ENCODE measurements at places on chromosomes 3 and 15.

- DNase-seq: peak; percentile 45
These were observed 326.1 kb downstream of the SATB1 start for GRCh38 chr3:18098960-18099587.

- DNase-seq: no peak
These were observed 660.8 kb upstream of the SGO1 start for GRCh38 chr3:20846832-20847231.

DNA sequence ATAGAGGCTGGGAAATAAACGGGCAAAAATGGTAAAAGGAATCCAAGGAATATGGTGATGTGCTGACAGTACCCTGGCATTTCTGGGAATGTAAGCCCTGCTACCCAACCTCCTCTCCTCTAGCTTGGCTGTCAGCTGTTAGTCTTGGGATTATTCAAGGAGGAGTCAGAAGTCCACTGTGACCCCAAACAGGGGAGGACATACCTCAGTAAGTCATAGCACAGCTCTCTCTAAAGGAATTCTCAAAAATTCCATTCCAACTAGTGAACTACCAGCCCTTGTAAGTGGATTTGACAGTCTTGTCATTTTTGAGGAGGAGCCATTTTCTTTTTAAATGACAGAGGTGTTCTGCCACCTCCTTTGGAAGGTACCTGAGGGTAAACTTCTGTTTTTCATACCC lies 207.5 kb downstream of the PDCD6IP start:
- DNase-seq: no peak

DNA sequence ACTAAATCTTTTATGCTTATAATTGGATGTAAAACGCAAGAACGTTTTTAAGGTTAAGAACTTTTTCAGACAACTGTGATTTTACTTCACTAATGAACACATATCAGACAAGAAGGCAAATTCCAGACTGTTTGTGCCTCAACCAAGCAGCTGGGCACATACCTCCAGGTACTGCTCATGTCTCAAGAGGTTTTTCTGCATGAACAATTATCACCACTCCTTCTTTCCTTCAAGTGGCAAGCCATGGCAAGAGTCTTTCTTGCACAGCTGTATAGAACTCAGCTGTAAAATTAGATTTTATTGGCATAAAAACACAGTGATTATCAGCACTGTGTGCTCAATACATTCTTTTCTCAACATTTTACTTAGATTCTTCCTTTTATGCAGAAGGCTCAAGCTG lies 64.3 kb downstream of the FNDC3B start:
- DNase-seq: no peak

GRCh38 chr3:140898340-140899180 lies 43.1 kb upstream of the SLC25A36 start:
- peak; percentile 46 for DNase-seq

- DNase-seq: no peak
These were observed 256.2 kb downstream of the NLGN1 start for GRCh38 chr3:173653781-173654180.

GRCh38 chr3:57959423-57960173 lies 48.6 kb upstream of the FLNB start:
- DNase-seq: no peak

DNA sequence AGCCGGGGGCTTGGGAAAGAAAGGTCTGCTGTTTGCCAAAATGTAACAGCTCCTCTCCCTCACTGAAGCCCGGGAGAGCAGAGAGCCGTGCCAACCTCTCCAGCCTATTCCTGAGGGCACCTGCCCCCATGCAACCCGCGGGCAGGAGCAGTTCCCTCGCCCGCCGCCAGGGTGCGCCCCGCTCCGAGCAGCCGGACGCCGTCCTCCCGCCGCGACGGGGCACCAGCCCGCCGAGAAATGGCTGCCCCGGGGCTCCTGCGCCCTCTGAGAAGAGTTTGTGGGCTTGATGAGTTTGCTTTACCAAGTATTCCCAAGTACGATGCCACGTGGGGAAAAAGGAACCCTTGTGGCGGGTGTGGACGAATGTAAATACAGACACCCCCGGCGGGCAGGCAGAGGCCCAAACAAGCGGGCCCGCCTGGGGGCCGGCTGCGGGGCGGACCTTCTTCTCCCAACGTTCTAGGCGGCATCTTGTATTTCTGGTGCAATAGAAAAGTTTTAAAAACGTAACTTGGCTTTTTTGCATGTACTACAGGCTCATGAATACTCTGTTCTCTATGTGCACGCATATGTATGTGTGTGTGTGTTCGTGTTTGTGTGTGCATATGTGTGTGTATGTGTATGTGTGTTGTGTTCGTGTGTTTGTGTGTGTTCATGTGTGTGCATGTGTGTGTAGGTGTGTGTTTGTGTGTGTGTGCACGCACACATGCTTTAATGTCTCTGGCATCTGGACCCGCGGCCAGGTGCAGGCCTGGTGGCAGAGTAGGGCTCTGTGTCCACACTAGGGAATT lies 162.9 kb downstream of the CHSY1 start:
- DNase-seq: peak; percentile 84

DNA sequence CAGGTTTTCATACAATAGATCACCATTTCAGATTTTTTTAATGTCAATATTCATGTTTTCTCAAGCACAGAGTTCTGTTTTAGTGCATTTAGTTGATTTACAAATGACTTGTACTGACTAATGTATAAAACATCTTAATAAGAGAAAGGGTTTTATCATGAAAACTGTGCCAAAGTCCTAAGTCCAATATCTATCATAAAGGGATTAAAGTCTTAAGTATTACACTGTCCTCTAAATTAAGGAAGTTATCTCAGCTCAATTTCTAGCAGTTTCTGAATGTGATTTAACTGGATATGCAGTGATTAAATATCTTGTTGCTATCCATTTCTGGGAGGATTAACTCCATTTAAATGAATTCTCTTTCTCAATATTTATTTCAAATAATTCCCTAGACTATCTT lies 381.1 kb upstream of the CNTN4 start:
- no peak for DNase-seq

- no peak for DNase-seq
These were observed 119.0 kb downstream of the USP13 start for GRCh38 chr3:179771797-179772196.

- no peak for DNase-seq
These were observed 153.8 kb downstream of the EEFSEC start for GRCh38 chr3:128307029-128307633.

- DNase-seq: no peak
These were observed 88.4 kb downstream of the ASB7 start for GRCh38 chr15:100690795-100691158.

- peak; percentile 16 for DNase-seq
These were observed 69.7 kb upstream of the DCBLD2 start for GRCh38 chr3:98971169-98971681.

DNA sequence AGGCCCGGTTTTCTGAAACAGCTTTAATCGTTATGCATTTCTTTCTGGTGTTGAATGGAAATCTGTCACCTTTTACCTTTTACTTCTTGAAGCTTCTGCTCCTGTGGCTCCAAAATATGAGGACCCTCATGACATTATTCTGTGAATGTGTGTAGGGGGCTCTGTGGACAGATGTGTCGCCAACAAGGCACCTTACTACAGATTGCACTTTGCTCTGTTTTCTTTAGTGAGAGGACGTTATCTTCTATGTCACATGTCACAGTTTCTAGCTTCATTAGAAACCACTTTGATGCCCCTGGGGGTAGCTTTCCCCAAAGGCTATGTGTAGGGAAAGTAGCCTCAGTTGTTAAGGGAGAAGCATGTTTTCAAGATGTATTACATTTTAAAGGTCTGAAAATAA lies 195.6 kb downstream of the ZNF621 start:
- DNase-seq: no peak

- DNase-seq: no peak
These were observed 1.8 kb downstream of the TM4SF1 start for GRCh38 chr3:149375501-149376196.

GRCh38 chr3:125116311-125117080 lies 60.7 kb upstream of the HEG1 start:
- no peak for DNase-seq

- DNase-seq: no peak
These were observed 27.8 kb downstream of the FAM43A start for GRCh38 chr3:194713299-194714136.

DNA sequence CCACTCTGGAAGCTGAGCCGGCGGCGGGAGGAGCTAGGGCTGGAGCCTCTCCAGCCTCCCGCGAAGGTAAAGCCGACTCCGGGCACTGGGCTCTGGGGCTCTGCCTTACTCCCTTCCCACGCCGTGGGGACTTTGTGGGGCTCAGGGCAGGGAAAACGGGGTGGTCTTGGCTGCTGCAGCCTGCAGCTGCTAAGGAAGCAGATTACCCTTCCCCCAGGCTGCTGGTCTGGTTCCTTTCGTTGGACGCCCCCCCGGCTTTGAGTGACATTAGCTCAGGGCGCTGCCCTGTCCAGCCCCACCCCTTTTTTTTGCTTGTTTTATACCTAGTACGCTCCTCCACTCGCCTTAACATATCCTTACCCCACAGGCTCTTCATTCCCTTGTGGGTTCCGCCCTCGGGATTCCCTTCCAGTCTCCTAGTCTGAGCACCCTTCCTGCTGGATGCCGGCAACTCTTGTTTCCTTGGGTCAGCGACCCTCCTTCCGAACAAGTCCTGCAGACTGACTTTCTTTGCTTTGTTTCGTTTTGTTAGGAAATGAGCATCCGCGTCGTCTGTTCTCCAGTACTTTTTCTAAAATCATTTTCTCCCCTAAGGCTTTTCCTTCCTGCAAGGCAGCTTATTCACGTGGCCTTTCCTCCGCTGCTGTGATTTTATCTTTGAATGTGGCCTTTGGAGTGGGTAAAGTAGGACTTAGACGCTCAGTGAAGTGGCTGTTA lies 551 bp downstream of the DNAJC13 start:
- DNase-seq: peak; percentile 72

DNA sequence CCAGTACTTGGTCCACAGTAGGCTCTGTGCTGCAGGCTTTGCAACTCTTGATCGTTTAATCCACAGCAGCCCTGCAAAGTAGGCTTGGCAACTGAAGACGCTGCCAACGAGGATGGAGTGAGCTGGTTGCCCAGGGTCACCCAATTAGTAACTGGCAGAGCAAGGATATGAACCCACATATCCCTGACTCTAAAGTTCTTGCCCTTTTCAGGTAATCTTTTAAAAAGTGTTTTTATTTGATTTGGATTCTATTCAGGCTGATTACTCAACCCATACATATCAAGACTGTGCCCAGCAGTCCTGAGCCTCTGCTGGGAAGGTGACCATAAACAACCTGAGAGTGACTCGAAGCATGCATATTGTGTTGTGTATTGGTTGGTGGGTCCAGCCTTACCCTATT lies 50.3 kb downstream of the PSMD6 start:
- DNase-seq: no peak

DNA sequence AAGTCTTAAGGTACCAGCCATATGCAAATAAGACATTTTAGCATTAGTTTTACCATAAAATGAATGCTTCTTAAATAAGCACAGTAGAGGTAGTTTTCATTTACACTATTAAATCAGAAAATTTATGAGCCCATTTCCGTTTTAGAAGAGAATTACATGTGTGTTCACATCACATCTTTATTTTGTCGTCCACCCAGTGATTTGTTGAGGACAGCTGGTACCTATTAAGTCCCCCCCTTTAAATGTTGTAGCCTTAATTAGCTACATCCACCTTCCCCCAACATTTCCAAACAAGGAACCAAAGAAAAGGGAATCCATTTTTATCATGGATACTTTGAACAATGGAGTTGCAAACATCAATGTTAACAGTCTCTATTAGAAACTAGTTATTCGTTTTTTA lies 6.8 kb downstream of the IL17RD start:
- DNase-seq: no peak

GRCh38 chr3:128416578-128417211 lies 50.0 kb downstream of the DNAJB8 start:
- no peak for DNase-seq

- DNase-seq: peak; percentile 75
These were observed 3.9 kb upstream of the CCDC9B start for GRCh38 chr15:40344631-40345120.

- DNase-seq: peak; percentile 50
These were observed 22.1 kb downstream of the PPCDC start for GRCh38 chr15:75045332-75046015.

- DNase-seq: no peak
These were observed 108.6 kb downstream of the RPLP1 start for GRCh38 chr15:69561071-69561784.

DNA sequence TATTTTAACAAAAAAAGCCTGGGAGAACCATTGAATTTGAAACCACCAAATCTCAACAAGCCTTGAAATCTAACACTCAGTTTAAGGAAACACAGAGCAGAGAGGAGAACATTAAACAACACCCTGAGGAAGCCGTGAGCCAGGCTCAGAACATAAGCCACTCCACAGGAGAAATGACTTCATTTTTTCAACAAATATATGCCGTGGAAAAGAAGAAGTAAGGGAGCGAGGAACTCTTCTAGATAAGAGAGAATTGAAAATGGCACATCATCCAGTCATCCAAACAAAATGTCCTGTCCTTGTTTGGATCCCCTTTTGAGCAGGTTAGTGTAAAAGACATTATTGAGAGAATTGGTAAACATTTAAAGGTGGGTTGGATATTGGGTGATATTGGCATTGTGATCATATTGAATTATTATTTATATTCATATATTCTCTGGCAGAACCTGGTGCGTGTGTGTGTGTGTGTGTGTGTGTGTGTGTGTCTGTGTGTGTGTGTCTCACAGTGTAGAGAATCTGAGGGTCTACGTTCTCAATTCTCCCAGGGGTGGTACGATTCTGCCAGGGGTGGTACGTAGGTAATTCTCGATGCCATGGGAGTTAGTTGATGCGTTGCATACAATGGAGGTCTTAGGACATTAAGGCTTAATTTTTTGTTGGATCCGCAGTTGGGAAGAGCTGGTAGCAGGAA lies 94.4 kb downstream of the ST6GAL1 start:
- DNase-seq: no peak

- DNase-seq: no peak
These were observed 770.6 kb upstream of the CFAP20DC start for GRCh38 chr3:59820352-59820934.

DNA sequence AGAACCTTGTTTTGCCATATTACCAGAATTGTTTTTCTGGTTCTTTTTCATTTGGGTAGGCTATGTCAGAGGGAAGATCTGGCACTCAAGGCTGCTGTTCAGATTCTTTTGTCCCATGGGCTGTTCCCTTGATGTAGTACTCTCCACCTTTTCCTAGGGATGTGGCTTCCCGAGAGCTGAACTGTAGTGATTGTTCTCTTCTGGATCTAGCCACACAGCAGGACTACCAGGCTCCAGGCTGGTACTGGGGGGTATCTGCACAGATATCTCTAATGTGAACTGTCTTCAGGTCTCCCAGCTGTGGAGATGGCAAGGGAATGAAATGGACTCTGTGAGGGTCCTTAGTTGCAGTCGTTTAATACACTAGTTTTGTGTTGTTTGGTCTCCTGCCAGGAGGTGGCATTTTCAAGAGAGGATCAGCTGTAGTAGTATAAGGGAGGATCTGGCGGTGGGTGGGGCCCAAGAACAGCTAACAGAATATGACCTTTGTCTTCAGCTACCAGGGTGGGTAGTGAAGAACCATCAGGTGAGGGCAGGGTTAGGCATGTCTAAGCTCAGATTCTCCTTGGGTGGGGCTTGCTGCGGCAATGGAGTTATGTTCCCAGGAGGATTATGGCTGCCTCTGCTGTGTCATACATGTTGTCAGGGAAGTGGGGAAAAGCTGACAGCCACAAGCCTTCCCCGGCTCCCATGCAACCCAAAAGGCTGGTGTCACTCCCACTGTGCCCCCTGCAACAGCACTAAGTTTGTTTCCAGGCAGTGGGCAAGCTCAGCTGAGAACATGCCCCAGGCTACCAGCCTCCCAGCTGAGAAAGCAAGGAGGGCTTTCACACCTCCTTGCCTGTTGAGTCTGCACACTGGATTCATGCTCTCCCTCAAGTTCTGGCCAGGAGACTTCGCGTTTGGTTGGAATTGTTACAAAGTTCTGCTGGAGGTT lies 252.5 kb downstream of the ISL2 start:
- no peak for DNase-seq
